AG04449 (cell line): ENCODE measurements at places on chromosomes 1 and 21.

DNA sequence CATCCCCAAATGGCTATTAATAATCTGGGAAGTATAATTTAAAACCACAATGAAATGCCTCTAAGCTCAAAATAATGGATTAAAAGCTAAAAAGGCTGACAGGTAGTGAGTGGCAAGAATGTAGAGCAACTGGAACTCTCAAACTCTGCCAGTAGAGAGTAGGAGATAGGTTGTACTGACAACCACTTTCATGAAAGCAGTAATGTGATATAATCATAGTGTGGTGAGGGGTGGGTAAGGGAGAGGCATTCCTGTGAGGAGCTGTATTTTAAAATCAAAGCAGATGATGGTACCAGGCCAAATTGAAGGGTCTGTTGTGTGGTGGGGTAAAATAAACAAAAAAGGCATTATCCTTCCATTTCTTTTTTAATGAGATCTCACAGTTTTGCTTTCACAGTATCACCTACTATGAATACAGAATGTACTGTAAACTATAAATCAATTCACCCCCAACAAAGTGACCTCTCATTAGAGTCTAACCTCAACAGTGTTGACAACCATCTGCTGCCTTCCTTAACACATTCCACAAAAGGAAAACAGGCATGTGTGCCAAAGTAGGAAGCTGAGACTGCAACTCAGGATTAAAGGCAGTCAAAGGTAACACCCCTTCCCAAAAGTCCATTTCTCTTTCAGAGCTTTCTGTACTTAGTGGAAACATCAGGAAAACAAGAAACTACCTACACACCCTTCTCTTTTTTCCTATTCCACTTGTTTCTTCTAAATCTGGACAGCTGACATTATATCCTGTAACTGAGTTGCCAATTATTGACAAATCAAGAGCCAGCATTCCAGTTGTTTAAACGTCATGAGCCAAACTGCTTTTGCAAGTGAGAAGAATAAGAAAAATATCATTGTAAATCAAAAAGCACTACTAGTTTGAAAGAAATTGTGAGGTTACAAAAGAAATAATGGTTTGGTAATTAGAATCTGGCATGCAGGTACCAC is 130.8 kb downstream of the FAF1 start:
- DNase-seq = no peak

GRCh38 chr1:202163281-202164270 is 3.2 kb upstream of the PTPN7 start:
- no peak for DNase-seq

DNA sequence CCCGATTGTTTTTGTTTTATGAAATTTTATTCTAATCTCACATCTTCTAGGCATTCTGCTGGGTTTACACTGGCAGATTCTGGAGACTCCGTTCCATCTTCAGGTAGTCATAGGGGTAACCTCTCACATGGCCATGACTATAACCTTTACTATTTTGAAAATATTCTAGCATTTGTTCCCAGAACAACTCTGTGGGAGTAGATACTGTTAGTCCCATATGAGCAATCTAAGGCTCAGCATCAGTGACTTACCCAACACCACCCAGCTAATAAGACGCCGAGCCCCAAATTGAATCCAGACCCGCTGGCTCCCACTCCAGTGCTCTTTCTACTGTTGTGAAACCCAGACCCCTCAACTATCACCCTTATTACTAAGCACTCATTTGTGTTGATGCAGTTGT is 9.8 kb downstream of the ADAMTS4 start:
- no peak for DNase-seq

DNA sequence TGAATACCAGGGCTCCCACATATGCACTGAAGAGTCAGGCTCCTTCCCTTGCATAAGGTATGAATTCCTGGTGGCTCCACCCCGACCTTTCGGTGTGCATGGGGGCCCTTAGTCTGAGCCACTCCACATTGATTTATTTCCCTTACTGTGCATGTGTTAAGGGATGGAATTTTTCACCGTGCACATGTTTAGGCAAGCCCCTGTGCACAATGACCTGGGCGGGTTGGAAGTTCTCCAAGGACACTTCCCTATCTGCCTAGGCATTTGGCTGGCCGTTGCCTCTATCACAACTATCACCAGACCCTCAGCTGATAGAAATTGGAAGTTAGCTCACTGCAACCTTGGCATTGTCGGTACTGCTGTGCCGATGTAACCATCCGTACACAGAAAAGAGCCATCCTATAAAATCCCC is 9.7 kb downstream of the S100A6 start:
- no peak for DNase-seq

DNA sequence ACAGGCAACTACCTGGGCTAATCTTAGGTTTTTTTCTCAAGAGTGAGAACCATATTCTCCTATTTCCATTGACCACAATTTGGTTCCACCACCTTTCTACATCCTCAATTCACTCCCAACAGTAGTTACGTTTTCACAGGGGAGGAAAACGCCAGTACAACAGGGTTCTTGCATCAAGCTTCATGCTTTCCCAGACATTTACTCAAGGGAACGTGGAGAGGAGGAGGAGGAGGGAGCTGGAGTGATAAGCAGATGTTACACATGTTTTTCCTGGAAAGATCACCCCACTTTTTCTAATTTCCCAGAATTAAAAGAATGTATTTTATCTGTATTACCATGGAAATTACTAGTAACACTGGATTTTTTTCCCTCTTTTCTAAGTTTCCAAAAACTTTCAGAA is 58.3 kb downstream of the RGS5 start:
- DNase-seq = no peak

DNA sequence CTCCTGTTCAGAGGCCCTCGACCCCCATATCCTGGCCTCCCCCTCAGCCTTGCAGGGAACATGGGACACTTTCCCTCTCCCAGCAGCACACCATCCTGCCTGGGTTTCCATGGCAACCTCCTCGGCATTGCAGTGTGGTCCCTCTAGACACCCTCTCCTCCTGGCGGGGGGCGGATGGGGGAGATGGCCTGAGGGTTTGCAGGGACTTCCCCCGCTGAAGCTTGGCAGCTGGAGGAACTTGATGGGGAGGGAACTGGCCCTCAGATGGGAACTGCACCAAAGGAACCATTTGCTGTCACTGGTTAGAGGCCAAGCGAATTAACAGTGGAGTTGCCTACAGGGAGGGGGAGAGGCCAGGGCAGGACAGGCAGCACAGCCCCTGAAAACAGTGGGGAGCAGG is 28.7 kb downstream of the RIMS3 start:
- DNase-seq = no peak

- no peak for DNase-seq
These were observed 72.8 kb downstream of the ETS2 start for GRCh38 chr21:38878379-38879179.

DNA sequence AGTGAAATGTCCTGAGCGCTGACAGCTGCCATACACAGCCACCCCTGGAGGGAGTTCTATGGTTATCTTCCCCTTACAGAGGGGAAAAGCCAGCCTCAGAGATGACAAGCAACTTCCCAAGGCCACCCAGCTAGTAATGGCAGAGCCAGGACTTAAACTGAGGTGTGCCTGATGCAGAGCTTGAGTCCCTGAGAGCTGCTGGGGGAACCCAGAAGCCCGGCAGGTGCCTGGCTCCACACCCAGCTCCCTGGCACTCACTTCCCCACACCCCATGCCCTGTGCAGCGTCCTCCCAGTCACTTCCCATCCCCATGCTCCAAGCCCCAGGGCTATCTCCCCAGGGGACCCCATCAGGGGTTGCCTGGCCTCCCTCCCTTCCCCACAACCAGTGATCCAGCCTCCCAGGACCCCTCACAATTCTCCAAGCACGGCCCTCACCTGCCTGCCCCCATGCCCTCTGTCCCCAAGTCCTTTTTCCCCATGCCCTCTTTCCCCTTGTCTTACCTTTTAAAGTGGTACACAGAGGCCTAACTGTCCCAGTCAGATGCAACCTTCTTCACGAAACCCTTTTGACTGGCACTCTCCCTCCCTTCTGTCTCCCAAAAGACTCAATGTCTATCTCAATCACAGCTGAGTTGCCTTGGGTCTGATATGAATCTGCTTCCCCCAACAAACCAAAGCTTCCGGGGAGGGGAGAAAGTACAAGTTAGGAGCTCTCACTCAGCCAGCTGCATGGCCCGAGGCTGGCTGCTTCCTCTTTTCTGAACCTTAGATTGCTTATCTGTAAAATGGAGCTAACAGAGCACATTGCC is 39.8 kb upstream of the LRP8 start:
- no peak for DNase-seq

GRCh38 chr1:18527921-18528320 is 47.2 kb downstream of the KLHDC7A start:
- DNase-seq = no peak

GRCh38 chr1:66648901-66649595 is 103.2 kb upstream of the DYNLT5 start:
- DNase-seq = no peak

DNA sequence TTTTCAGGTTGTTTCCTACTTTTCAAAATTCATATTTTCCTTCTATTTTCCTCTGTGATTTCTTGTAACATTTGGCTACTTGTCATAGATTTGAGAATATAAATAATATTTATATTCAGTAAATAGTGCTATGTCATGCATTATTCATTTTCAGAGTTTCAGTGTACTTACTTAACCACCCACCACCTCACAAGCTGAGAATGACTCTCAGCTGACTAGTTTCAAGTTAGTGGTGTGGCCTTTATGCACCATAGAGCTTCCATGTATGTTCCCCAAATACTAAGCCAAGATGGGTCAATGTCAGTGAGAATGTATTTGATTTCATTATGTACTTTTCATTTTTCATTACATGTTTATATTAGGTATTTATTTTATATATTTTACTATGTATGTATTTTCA is 56.9 kb upstream of the RGS1 start:
- no peak for DNase-seq

DNA sequence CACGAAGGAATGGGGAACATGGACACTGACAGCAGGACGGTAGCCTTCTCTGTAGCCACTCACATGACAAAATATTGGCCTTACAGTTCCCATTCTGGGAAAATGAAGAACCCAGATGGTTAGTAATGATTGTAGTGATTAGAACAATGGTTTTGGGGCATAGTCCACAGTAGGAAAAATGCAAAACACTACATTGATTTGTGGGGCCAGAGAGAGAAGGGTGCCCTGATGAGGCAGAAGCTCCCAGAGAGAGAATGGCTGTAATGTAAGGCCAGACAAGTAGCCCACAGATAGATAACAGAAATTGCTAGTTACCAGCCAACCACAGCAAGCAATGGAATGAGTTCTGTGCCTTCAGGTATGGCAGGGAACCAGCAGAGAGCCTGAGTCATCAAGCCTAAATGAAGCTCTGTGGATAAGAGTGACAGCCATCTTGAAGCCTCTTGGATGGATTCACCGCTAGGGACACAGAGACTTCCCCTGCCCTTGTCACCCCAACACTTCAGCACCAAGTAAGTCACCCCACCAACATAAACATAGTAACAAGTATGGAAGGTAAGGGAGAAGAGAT is 206.1 kb downstream of the BACH1 start:
- DNase-seq = peak; percentile 64

- no peak for DNase-seq
These were observed 12.2 kb downstream of the ZDHHC18 start for GRCh38 chr1:26838474-26839338.

DNA sequence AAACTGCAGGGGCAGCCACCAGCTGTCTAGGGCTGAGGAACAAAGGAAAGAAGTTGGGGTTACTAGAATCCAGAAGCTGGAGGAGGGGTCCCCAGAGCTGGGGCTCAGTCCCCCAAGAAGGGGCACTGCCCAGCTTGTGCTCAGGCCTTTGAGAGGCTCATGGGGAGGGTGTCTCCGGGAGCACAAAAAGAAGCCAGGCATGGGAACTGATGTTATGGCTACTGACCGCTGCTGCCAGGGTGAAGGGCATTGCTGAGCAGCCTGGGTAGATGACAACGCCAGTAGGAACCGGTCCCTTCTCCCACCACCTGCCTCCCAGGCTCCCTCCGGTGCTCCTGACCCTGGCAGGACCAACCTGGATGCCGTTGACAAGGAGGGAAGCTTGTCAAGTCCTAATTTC is 762.5 kb upstream of the TPTE start:
- no peak for DNase-seq

DNA sequence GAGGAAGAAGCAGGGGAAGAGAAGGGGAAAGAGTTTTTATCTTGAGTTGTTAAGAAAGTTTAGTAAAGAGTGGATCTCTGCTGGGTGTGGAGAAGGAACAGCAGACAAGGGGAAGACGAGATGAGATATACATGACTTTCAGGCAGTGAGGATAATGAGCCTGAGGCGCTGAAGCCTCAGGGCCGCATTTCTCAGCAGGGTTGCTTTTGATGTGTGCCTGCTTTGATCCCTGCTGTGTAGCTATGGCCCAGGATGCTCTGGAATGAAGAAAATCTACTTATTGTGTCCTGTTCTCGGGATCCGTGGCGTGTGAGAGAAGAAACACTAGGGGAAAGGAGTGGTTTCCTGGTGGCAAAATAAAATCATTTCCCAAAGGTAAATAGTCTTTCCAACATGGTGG is 15.1 kb upstream of the RPE65 start:
- no peak for DNase-seq

- no peak for DNase-seq
These were observed 9.4 kb downstream of the COL6A1 start for GRCh38 chr21:45990741-45991605.

DNA sequence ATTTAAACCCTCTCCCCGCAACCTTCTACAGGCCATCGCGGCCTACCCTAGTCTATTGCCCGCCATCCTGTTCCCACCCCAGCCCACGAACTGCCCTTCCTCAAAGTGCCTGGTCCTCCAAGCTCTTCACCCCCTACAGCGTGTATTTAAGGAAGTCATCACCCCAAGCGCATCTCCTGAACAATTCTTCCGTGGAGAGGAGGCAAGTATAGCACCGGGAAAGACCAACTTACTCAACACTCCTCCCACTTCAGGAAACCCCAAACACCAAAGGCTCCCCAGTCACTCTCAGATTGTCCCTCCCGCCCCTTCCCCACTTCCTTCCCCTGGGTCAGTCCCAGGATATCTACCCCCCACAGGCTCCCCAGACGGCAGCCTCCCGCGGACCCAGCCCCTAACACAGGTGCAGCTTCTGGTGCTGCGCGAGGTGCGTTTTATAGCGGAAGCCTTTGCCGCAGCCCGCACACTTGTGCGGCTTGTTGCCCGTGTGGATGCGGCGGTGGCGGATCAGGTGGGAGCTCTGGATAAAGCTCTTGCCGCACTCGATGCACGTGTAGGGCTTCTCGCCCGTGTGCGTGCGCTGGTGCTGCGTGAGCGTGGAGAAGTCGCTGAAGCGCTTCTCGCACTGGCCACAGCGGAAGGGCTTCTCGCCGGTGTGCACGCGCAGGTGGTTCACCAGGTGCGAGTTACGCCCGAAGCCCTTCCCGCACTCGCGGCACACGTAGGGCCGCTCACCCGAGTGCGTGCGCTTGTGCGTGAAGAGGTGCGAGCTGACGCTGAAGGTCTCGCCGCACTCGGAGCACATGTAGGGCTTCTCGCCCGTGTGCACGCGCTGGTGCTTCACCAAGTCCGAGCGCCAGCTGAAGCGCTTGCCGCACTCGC is 25.5 kb downstream of the ZNF697 start:
- no peak for DNase-seq

DNA sequence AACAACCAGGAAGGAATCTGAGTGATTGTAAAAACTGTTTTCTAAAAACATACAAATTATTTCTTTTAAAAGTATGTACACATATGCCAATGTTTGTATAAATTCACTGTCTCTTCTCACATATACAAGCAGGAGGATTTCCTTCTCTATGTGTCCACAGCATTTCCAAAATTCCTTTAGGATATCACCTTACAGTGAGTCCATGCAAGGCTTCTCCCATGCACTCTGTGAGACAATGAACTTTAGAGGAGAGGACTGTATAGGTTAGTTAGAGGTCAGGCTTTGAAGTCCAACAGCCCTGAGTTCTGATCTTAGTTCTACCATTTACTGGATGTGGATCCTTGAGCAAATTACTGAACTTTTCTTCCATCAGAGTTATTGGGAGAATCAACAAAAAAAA is 34.1 kb upstream of the USH2A start:
- no peak for DNase-seq
